ENCODE measurements at places on chromosomes 12 and 14.

DNA sequence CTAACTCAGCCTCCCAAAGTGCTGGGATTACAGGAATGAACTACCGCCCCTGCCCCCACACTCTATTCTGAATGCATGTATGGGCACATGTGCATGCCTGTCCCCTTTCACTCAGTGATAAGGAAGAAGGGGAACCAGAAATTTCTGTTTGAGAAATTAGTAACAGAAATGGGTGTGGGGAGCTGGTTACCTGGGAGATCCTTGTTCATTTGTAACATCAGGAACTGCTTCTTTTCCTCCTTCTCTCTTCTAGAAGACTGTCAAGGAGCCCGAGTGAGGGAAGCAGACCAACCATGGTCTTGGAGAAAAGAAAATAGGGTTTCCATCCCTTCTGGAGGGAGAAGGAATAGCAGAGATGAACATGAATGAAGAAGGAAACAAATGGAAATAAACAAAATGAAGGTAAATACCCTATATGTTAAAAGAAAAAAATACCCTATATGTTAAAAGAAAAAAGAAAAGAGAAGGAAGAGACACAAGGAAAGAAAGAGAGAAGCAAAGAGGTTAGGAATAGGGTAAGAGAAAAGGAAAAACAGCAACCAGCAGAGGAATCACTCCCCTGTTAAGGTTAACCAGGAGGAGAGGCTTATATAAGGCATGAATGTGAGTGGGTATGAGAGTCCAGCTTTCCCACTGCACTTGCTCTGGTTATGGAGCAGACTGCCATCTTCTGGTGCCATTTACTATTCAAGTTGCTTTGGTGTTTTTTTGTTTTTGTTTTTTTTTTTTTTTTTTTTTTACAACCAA lies 3.3 kb downstream of the PPP1R3E start:
- DNase-seq, result no peak

DNA sequence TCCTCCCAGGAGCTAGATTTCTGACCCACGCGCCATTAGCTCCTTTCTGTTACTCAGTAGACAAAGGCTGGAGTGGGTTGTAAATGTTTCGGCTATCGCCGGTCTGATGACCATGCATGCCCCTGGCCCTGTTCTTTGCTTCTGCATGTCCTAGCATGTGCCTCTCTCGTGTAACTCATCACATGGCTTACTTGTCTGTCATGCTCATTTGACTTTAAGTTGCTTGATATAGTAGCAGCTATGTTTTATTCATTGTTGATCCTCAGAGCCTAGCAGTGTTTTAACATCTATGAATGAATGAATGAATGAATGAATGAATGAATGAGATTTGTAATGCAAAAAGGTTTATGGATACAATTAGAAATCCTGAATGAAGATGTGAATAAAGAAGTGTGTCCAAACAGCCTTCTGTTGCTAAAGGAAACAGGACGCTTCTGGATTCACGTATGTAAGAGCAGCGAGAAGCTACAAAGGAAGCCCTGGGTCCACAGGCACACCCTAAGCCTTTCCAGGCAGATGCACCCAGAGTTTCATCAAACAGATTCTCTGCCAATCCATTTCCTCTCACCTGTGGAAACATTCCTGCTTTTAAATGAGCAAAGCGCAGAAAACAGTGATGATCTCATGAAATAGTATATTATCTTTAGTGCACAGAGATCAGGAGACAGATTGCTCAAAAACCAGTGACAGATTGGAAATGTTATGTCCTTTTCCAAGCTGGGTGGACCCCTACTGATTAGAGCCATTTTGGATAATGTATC lies 3.4 kb downstream of the GSG1 start:
- no peak for DNase-seq

DNA sequence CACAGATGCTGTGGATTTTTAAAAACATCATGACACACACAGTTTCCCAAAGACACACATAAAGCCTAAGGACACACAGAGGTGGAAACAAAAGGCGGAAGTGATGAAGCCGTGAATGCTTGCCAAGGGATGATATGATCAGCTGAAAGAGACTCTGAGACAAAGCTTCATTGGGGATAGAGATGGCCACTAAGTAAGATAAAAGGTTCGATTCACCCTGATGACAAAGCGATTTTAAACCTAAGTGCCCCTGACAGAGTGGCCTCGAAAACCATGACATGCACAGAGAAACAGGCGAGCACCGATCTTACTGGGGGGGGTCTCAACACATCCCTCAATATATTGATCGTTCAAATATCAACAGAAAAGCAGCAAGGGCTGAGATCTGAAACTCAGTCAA lies 20.3 kb upstream of the EIF5 start:
- DNase-seq, result peak; percentile 61

- no peak for DNase-seq
Measured at GRCh38 chr12:117527479-117527855, 166.0 kb upstream of the NOS1 start.

GRCh38 chr14:33916663-33917565 lies 34.0 kb downstream of the EGLN3 start:
- no peak for DNase-seq
